ENCODE measurements at places on chromosomes 11 and 22.

DNA sequence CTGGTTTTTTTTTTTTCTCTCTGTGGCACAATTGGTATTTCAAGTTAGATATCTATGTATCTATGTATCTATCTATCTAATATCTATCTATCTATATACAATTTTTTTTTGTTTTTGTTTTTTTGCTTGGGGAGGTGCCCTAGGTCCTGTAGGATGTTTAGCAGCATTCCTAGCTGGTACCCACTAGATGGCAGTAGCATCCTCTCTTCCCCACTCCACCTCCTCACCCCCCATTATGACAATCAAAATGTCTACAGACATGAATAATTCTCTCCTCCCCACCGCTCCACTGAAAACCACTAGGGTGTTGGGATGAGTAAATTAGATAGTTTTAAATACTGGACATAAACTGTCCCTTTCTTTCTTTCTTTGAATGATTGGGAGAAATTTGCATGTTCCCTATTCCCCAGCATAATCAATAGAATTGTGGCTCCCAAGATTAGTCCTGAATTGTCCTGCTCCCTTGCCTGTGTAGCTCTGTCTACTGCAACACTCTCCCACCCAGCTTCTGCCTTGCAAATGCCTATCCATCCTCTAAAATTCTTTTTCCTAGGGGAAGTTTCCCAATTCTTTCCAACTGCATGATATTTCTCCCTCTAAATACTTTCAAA, 1152.4 kb downstream of the LRRC4C start:
- no peak for DNase-seq

DNA sequence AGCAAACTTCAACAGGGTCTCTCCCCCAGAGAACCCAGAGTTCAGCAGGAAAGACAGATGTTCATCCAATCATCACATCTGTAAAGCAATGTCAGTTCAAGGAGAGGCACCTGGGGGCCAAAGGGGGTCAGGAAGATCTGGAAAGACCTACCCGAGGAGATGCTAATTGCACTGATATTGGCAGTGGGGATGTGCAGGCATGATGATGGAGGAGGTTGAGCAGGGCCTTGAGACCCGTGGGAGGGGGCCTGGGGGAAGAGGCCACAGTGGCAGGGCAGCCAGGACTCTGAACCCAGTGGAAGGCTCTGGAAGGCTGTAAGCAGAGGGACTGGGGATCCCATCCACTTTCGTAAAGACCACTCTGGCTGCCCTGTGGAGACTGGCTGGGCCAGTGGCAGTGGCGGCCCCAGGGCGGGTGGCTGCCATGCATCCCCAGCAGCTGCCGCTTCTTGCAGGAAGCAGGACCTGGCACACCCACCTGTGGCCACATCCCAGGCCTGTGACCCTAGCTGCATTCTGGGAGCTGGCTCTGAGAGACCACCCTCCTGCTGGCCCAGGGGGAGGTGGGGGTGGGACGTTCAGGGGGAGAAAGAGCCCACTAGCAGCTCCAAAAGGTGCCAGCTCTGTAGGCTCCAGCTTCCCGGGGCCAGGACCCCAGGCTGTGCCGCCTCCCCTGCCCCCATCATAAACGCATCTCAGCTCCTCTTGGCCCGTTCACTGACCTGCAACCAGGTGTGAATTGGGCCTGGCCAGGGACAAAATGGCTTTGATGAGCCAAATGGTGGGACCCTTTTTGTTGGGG, 59.9 kb upstream of the FGF3 start:
- DNase-seq, result no peak

DNA sequence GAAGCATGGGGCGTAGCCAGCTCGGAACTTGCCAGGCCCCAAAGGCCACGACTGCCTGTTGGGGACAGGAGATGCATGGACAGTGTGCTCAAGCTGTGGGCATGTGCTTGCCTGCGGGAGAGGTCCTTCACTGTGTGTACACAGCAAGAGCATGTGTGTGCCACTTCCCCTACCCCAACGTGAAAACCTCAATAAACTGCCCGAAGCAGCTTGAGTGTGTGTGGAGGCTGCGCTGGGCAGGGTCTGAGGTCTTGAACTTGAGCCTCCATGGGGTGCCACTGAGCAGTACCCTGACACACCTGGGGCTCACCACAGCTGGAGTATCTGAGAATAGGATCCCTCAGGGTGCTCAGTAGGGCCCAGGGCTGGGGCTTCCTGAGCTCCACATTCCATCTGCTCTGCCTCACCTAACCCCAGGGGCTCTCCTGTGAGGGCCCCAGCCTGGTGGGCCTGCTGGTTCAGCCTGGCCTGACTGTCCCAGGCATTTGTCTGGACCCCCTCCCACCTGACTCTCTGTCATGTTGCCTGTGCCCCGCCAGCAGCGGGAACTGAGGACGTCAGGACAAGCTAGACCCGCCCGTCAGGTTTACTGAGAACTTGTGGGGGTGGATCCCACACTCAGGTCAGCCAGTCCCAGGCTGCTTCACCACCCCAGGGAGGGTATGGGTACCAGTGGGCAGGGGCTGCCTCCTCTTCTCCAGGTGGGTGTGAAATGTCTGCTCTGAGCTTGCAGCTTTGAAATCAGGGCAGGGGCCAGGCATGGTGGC, 3.2 kb downstream of the RASSF7 start:
- no peak for DNase-seq

GRCh38 chr11:79025622-79026021, 415.2 kb downstream of the TENM4 start:
- no peak for DNase-seq

DNA sequence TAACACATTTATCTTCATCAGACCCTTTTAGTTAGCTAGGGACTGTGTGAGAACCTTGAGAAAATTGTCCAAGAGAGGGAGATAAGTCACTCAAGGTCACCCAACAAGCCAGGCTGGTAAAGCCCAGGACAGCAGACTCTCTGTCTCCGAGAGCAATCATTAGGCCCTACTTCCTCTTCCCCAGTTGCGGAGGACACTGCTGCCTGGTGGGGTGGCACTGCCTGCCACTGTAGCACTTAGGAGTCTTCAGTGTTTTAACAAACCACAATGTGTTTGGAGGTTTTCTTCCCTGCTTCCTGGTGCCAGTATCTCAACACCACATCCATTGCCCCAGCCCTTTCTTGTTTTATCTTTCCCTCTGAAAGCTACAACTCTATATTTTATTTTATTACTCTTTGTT, 132.1 kb upstream of the LDLRAD3 start:
- no peak for DNase-seq

GRCh38 chr11:110711776-110712658, at the start of gene ARHGAP20:
ARHGAP20 (minus strand) TSS chr11:110712437; CDS start chr11:110712231, 206 bp downstream.
- DNase-seq, result no peak

GRCh38 chr11:71145988-71146824, 106.2 kb downstream of the SHANK2 start:
- DNase-seq, result no peak

DNA sequence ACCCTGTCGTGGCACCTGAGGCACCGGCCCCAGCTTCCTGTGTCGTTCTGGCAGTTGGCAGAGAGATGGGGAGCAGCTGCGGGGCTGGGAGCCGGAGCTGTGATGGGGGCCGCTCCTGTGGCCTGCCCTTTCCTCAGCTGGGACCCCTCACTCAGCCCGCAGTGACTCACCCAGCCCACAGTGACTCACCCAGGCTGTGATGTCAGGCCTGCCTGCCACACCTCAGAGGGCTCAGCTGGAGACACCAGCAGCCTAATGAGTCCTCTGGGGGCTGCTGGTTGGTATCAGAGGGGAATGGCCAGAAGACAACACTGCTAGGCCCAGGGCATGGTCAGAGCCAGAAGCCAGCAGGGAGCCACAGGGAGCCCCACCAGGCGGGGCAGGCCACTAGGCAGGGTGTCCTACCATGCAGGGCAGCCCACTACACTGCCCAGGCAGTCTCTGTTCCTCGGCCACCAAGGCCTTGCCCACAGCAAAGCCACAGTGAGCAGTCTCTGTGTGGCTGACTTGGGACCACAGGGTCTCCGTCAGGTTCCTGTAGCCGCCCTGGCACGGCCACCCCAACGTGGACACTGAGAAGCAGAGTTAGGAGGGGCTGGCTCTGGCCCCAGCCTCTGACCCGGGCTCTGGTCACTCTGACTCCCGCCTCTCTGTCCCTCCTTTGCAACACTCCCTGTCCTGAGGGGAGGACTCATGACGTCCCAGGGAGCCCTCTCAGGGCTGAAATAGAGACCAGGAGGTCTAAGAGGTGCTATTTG, 4.2 kb upstream of the FXYD2 start:
- no peak for DNase-seq

- no peak for DNase-seq
These were observed 14.9 kb downstream of the RASD2 start for GRCh38 chr22:35555483-35555890.

DNA sequence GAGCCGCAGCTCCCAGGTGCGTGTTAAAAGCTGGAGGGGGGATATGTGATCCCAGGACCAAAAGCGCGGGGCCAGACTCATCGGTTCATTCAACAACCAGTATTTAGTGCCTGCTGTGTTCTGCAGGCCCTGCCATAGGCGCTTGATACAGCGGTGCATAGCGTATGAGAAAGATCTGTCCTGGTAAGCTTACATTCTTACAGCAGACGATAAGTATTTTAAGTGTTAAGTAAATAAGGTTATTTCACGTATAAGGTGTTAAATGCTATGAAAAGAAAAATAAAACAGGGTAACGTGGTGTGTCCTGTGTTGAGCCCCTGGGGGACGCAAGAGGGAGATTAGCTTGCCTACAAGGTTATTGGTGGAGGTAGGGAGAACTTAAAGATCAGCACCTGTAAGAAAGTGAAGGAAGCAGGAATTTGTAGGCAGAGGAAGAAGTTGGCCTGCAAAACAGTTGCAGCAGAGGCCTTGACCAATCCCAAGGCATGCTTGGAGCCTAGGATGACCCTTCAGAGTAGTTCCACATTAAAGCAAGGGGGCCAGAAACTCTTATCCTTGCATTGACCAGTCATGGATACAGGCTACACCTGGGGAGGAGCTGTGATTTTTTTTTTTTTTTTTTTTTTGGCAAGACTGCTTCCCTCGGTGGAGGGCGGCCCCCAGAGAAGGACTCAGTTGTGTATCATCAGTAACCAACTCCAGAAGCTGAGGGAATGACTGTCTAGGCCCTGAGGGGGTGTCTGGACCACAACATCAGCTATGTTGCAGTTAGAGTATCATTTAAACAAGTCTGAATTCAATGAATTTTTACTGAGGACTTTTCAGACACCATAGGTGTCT, 487 bp upstream of the LIPT2 start:
- DNase-seq, result no peak

DNA sequence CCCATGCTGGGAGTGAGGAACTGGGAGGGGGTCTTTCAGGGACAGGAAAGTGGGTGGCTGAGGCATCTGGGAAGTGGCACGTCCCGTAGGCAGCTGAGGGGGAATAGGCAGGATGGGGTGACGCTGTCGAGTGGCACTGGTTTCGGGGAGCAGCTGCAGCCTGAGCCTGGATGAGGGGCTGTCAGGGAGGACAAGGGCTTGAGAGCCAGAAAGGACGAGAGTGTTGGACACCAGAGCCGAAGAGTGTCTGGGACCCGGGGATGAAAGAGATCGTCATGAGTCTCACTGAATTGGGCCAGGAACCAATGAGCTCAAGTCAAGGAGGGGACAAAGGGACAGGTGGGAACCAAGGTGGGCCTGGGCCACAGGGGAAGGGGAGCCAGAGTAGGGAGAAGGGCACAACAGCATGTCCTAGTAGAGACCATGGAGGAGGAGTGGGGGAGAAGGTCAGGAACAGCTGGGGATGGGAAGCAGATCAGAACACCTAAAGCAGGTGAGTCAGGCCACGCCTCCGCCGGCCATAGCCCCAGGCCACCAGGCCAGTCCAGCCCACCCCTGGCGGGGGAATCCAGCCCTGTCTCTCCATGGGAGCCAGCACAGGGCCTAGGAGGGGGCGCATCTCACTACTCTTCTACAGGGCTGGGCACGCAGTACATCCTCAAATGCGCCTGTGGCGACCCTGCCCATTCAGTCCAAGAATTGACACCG, 4.2 kb downstream of the RAB3IL1 start:
- DNase-seq, result no peak

DNA sequence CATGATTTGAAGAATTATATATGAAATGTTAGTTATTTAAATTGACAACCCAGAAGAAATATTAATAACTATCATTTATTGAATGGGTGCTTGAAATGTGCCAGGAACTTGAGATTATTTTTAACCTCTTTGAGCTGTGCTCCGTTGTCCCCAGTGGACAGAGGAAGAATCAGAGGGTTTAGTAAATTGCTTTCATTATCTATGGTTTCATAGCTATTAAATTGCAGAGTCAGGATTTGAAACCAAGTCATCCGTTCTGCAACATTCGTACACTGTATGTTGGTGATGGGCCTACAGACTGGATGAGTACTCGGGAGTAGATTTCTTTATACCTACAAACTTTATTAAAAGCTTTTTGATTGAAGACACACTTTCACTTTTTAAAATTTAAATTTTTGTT, 4.9 kb downstream of the HSD17B12 start:
- DNase-seq, result no peak

GRCh38 chr11:126153972-126154371, 57.5 kb downstream of the RPUSD4 start:
- DNase-seq, result no peak

- no peak for DNase-seq
These were observed 86.2 kb upstream of the NCAM1 start for GRCh38 chr11:112874980-112875379.

DNA sequence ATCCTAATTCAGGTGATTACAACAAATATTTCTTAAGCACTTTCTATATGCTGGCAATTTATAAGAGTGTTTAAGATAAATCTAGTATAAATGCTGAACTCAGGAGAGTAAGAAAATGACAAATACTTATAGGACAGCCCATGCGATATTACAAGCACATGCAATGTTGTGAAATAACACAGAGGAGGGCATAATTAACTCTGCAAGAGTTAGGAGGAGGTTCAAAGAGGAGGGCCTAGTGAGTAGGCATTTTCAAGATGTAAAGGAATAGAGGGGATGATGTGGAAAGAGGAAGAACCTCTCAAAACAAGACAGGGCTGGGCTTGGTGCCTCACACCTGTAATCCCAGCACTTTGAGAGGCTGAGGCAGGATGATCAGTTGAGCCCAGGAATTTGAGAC, 37.1 kb upstream of the IL17RA start:
- DNase-seq, result no peak

DNA sequence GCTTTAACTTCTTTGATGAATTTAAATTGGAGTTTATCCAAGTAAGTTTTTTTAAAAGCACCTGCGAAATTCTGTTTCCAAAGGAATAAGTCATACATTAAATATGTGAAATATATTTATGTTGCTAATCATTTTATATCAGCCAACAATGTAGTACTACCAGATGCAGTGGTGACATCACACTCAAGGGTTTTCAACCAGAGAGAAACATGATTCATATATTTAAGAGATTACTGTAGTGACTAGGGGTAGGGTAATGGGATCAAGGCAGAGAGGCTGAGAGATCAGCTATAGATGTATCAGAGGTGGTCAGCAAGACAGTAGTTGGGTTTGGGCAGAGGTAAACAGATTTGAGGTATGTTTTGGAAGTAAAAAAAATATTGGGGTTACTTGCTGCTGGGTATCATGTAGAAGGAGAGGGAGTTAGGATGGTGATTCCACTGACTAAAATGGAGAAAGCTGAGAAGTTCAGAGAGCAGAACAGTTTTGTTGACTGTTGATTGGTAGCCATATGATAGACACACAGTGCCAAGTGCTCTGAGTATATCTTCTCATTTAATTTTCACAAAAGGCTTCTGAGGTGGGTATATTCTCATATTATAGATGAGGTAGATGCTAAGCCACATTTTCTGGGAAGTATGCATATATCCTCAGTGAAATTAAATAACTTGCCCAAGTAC, 39.4 kb downstream of the CEP57 start:
- DNase-seq, result no peak
